ENCODE measurements at places on chromosomes 2 and 18. TPM values are rescaled to one million over a fixed set of nuclear protein-coding genes. Genes with fewer than 3 reads are reported as not detected.

- no peak for DNase-seq
These were observed 8.4 kb downstream of the NCAPH start for GRCh38 chr2:96344011-96344410.

- DNase-seq, result no peak
These were observed 4.6 kb upstream of the UGP2 start for GRCh38 chr2:63837036-63837594.

- no peak for DNase-seq
These were observed 57.6 kb downstream of the SLC4A3 start for GRCh38 chr2:219684721-219685689.

GRCh38 chr2:37917281-37918228, 7.5 kb upstream of the RMDN2 start:
- DNase-seq, result no peak

DNA sequence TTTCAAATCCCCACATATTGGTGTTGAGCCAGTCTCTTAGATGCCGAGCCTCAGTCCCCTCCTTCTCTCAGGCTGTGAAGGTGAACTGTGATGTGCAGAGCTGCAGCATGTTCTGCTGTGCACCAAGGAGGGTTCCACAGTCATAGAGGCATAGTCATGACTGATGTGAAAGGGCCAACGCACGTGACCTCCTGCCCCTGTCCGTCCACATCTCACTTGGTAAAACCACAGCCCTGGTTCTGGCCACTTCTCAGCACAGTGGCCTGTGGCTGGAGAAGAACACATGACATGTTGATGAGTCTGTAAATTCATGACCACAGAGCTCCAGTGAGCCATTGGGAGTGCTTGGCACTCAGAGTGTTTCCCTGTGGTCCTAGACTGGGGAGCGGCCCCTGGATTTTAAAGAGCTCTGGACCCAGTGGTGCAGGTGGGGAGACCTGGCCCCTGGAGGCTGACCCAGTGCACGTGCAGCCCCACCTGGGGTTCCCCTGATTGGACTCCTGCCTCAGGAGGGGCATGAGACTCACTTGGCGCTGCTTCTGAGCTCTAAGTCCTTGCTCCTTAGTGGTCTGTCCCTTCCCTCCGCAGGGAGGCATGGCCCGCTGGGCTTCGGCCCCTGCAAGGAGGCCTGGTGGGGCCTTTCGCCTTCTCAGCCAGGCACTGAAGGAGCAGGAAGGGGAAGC, 25.3 kb downstream of the INPP4A start:
- DNase-seq, result no peak

DNA sequence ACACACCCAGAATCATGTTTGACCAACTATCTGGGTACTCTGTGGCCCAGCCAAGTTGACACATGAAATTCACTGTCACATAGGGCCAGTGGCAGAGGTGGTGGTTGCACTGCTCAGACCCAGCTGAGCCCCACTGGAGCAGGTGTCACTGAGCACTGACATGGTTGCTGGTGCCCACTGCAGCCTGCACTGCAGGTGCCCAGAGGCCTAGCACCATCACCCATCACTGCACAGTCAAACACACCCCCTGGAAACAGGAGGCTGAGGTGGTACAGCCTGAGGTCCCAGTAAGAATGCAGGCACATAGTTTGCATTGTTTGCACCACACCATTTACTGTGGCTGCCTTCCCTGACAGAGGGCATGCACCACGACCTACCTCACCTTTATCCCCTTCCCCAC, 278.7 kb upstream of the MGAT5 start:
- DNase-seq, result no peak

GRCh38 chr2:71212336-71212735, 14.6 kb downstream of the PAIP2B start:
- DNase-seq, result no peak

GRCh38 chr2:237603718-237604362, 13.3 kb upstream of the RAB17 start:
- no peak for DNase-seq

- no peak for DNase-seq
These were observed 193.3 kb upstream of the KLHL14 start for GRCh38 chr18:32966141-32966540.

DNA sequence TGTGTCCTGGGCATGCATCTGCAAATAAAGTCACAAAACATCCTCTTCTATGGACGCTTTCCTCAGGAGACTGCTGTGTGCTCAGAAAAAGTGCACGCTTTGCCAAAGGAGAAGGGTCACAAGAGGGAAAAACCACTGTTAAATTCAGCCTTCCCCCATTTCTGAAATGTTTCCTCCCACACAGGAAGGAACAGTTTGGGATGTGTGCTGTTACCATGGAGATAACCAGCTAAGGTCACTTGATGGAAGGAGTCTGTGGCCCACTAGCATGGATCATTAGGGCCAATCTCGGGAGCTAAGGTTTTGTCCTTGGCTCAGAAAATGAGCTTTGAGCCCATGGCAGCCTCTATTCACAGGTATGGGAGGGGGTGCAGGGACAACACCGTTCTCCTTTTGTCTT, 5.6 kb downstream of the KCNE4 start:
- DNase-seq, result peak; percentile 51

GRCh38 chr2:145059914-145060313, 540.0 kb upstream of the ZEB2 start:
- no peak for DNase-seq

GRCh38 chr2:96261328-96262003, 4.3 kb downstream of the TMEM127 start:
- no peak for DNase-seq

Gene HOXD12
- not detected for polyA plus RNA-seq

Gene SERPINB13
- 5.8 TPM for polyA plus RNA-seq

Gene ALKAL2
- 1.1 TPM for polyA plus RNA-seq

Gene GNLY
- 1.4 TPM for polyA plus RNA-seq

Data from muscle of arm (tissue), 14 donors.